Germinal center (tissue), 1 donor: ENCODE measurements at places on chromosomes 12 and 14.

DNA sequence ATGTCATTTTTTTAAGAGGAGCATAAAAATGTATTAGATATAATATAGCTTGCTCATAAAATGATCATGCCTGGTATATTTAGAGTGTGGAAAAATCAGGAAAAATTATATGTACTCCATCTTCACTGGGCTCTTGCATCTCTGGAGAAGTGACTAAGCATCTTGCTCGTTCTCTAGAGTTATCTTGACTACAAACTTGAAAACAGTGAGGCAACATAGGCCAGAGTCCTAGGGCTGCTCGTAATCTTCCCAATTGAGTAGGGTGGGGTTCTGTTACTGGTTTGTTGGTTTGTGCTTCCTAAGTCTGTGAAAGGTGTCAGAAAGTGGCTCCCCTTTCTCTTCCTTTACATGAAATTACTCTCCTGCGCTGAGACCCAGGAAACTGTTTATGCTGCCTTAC is 46.2 kb downstream of the AACS start:
- no peak for DNase-seq

GRCh38 chr14:78157494-78158437 is 12.4 kb upstream of the NRXN3 start:
- DNase-seq: no peak

- DNase-seq: no peak
These were observed 190.7 kb upstream of the PPFIA2 start for GRCh38 chr12:81949841-81950308.

GRCh38 chr12:64500394-64500793 is 48.5 kb downstream of the TBK1 start:
- no peak for DNase-seq

GRCh38 chr12:9867531-9867930 is 1.6 kb downstream of the CLEC2B start:
- DNase-seq: no peak
